ENCODE measurements at places on chromosomes 7 and 10. TPM values are rescaled to one million over a fixed set of nuclear protein-coding genes. Genes with fewer than 3 reads are reported as not detected.

DNA sequence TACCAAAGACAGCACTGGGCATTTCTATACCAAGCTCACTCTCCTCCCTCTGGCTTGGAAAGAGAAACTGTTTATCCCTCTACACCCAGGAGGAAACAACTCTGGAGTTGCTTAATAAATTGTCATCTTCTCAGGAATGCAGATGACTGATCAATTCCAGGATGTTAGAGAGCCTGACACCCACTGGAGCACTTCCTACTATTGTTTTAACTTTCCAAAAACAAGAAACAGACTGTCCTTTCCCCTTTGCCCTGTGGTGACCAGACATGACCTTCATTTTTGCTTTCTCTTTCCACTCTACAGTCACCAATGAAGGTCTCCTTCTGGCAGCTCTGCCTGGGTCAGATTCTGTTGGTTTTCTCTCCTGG, 19.6 kb downstream of the GIMAP4 start:
- no peak for DNase-seq

DNA sequence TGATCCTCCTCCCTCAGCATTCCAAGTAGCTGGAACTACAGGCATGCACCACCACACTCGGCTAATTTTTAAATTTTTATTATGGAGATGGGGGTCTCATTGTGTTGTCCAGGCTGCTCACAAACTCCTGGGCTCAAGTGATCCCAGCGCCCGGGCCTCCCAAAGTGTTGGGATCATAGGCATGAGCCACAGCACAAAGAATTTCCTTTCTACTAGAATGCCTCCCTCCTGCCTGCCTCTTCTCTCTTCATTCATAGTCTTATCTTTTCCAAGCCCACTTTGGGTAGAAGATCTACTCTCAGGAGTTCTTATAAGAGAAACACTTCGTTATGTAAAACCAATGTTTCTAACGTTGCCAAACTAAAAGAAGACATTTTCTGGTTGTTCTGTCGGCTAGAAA, 144.1 kb downstream of the LRRC4 start:
- DNase-seq = no peak

GRCh38 chr7:117386110-117386706, 41.1 kb downstream of the ASZ1 start:
- DNase-seq = no peak

Gene AKR1C4
- not detected for total RNA-seq

Gene SEMA3D
- total RNA-seq = 1.2 TPM
